ENCODE measurements at places on chromosomes 5 and 9. TPM values are rescaled to one million over a fixed set of nuclear protein-coding genes. Genes with fewer than 3 reads are reported as not detected.

- H3K4me3 ChIP-seq = no peak overlapping the region
- H3K27me3 ChIP-seq = no peaks in the 10 kb centered on the region
- DNase-seq = no peak
- H3K27ac ChIP-seq = no peak overlapping the region
- no peaks in the 10 kb centered on the region for H3K4me1 ChIP-seq
- H3K36me3 ChIP-seq = no peaks in the 10 kb centered on the region
These were observed 9.2 kb upstream of the FIBCD1 start for GRCh38 chr9:130948266-130948665.

GRCh38 chr5:141484641-141485311 is at the start of gene PCDHGC4:
Gene PCDHGC4, plus strand, starts transcription at chr5:141485030. Its CDS starts 144 bp downstream, at chr5:141485174.
- no peaks in the 10 kb centered on the region for H3K36me3 ChIP-seq
- H3K4me1 ChIP-seq = peaks cover 6% of the 10 kb centered on the region
- H3K27ac ChIP-seq = no peak within 1 kb of the TSS
- no peaks in the 10 kb centered on the region for H3K27me3 ChIP-seq
- DNase-seq = no peak
- H3K4me3 ChIP-seq = peak within 1 kb of the TSS; percentile 15

DNA sequence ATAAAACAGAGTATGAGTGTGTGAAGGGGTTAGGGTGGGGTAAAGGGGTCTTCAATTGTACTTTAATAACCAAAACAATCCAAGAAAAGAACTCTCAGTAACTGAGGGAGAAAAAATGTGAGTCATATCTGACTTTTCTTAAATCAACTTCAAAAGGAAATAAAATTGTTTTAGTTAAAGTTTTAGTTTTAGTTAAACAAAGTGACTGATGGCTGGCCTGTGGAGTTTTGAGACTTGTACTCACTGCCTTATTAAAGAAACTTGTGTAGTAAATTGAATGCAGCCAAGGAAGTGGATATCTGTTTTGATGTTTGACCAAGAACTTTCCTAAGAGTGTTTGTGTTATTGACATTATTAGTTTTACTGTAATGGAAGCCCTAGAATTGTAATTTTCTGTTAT is 2032.6 kb downstream of the MAT2B start:
- no peaks in the 10 kb centered on the region for H3K4me1 ChIP-seq
- H3K36me3 ChIP-seq = no peaks in the 10 kb centered on the region
- no peak for DNase-seq
- H3K4me3 ChIP-seq = no peak overlapping the region
- H3K27me3 ChIP-seq = no peaks in the 10 kb centered on the region

DNA sequence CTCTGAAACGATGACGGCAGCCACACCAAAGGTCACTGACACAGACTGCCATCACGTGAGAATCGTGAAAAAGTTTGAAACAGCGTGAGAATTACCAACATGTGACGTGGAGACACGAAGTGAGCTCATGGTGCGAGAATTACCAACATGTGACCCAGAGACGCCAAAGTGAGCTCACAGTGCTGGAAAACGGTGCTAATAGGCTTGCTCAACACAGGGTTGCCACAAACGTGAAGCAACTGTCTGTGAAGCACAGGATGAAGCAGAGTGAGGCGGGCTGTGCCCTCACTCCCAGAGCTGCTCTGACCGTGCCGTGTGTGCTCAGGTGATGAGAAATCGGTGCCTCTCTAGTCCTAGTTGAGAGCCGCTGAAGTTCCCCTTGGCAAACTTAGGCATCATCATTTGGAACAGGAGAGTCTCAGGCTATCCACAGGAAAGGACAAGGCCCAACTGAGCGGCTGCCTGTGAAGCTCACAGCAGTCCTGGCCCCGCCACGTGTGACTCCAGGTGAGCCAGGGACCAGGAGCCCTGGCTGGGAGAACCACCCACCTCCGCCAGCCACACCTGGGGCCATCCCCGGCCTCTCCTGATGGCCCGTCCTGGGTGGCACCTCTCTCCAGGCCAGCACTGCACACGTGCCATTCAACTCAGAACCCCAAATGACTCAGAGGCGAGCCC is 29.8 kb upstream of the SLC6A3 start:
- H3K4me1 ChIP-seq = no peaks in the 10 kb centered on the region
- no peak overlapping the region for H3K27ac ChIP-seq
- DNase-seq = no peak
- H3K4me3 ChIP-seq = no peak overlapping the region
- H3K36me3 ChIP-seq = no peaks in the 10 kb centered on the region

GRCh38 chr9:135448663-135449100 is 30.9 kb upstream of the PPP1R26 start:
- no peak overlapping the region for H3K4me3 ChIP-seq
- no peak overlapping the region for H3K27ac ChIP-seq
- peaks cover 3% of the 10 kb centered on the region for H3K27me3 ChIP-seq
- DNase-seq = no peak

- no peak overlapping the region for H3K27ac ChIP-seq
- H3K4me3 ChIP-seq = no peak overlapping the region
- H3K36me3 ChIP-seq = no peaks in the 10 kb centered on the region
- no peaks in the 10 kb centered on the region for H3K4me1 ChIP-seq
- peak; percentile 32 for DNase-seq
These were observed 503.6 kb upstream of the PAPPA start for GRCh38 chr9:115649991-115650472.

GRCh38 chr5:137129886-137130680 is 369.0 kb downstream of the SPOCK1 start:
- H3K36me3 ChIP-seq = no peaks in the 10 kb centered on the region
- no peaks in the 10 kb centered on the region for H3K4me1 ChIP-seq
- H3K4me3 ChIP-seq = no peak overlapping the region
- H3K27me3 ChIP-seq = no peaks in the 10 kb centered on the region

DNA sequence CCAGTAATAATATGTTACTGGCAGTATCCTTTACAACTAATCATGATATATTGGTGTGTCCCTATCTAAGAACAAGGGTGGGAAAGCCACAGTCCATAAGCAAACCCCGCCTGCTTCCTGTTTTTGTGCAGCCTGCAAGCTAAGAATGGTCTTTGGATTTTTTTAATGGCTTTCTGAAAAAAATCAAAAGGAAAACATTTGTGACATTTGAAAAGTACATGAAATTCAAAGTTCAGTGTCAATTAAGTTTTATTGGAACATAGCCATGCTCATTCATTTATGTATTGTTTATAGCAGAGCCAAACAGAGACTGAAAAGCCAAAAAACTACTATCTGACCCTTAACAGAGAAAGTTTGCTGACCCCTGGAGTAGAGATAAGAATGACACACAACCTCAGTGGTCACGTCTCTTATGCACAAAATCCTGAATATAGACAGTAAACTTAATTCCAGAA is 12.8 kb upstream of the TMEM245 start:
- no peak overlapping the region for H3K27ac ChIP-seq
- no peak for DNase-seq
- H3K4me3 ChIP-seq = no peak overlapping the region
- H3K36me3 ChIP-seq = no peaks in the 10 kb centered on the region
- H3K4me1 ChIP-seq = no peaks in the 10 kb centered on the region

DNA sequence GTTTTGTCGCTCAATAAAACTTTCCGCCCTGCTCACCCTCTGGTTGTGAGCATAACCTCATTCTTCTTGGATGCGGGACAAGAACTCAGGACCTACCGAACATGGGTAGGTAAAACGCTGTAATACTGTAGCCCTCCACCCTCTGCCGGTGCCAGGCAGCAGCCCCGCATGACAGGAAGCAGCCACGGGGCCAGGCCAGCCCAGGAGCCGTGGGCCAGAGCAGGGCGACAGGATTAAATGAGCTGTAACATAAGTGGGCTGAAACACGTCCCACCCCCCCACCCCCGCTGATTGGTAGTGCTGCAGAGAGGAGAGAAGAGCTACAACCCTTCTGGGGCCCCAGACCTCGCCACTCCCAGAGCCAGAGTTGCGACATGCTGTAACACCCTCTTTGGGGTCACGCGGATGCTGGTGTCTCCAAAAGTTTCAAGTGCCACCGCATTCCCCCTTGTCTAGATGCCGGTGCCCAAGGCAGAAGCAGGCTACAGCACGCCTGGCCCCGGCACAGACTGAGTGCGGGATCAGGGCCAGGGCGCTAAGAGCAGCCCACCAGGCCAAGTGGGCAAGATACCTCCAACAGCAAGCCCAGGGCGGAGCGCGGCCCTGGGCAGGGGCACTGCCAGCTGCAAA is 81.8 kb downstream of the FBXW11 start:
- peak; percentile 72 for DNase-seq
- H3K36me3 ChIP-seq = no peaks in the 10 kb centered on the region
- no peaks in the 10 kb centered on the region for H3K4me1 ChIP-seq
- H3K27ac ChIP-seq = peak overlapping the region; percentile 64

DNA sequence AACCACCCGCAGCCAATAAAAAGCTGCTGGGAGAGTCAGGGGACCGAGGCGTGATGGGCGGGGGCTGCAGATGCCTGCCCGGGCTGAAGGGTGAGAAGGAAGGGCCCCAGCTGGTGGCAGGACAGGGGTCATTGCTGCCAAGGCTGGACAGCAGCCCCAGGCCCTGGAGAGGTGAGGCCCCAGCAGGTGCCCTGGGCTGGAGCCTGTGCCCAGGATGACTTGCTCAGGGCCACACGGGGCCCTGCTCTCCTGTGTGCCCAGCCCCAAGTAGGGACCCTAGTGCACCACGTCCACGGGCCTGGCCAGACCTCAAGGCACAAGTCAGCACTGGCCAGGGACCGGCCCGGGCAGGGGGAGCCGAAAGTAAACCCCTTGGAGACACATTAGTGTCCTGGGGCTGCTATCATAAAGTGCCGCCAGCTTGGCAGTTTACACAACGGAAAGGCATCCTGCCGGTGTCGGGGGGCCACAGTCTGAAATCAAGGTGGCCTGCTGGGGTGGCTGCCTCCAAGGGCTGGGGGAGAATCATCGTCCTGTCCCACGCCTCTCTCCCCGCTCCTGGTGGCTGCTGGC is 22.0 kb downstream of the LHX3 start:
- no peak overlapping the region for H3K27ac ChIP-seq
- no peak for DNase-seq
- H3K4me1 ChIP-seq = no peaks in the 10 kb centered on the region
- no peak overlapping the region for H3K4me3 ChIP-seq

GRCh38 chr5:87784311-87784710 is 371.6 kb upstream of the CCNH start:
- H3K27me3 ChIP-seq = peaks cover 22% of the 10 kb centered on the region
- no peak overlapping the region for H3K4me3 ChIP-seq
- no peak for DNase-seq
- H3K27ac ChIP-seq = no peak overlapping the region

- peak overlapping the region; percentile 84 for H3K27ac ChIP-seq
- peak; percentile 67 for DNase-seq
- H3K27me3 ChIP-seq = no peaks in the 10 kb centered on the region
- H3K4me3 ChIP-seq = no peak overlapping the region
These were observed 68.5 kb downstream of the SECISBP2 start for GRCh38 chr9:89386797-89387196.

- no peaks in the 10 kb centered on the region for H3K27me3 ChIP-seq
- no peak for DNase-seq
- H3K4me3 ChIP-seq = no peak overlapping the region
- no peaks in the 10 kb centered on the region for H3K4me1 ChIP-seq
- H3K27ac ChIP-seq = no peak overlapping the region
These were observed 259.9 kb upstream of the TARS1 start for GRCh38 chr5:33180900-33181299.

GRCh38 chr9:72309364-72310133 is 55.5 kb downstream of the ZFAND5 start:
- H3K27me3 ChIP-seq = no peaks in the 10 kb centered on the region
- H3K36me3 ChIP-seq = no peaks in the 10 kb centered on the region
- DNase-seq = no peak

DNA sequence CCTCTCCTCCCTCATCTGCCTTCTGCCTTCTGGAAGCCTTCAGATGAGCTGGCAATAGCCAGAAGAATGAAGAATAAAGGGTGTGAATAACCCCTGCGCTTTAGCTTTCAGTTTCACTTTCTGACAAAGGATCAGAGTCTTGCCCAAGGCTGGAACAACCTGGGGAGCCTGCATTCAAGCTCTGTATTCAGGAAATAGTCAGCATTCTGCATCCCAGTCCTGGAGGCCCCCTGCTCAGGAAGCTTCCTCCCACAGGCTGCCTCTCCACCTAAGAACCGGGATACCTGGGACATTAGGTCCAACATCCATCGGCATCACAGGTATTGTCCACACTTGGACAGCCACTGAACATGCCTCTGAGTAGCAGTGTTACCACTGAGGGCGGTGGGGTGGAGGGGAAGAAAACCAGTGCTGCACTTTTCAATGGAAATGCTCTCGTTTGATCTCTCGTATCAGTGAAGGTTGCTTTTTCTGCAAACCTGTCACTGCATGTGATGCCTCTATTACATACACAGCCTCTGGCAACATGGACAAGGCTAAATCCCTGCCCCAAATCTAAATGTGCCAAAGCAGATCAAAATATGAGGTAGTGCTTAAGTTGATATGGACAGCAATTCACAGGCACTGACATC is 39.8 kb upstream of the ACO1 start:
- H3K27me3 ChIP-seq = no peaks in the 10 kb centered on the region
- DNase-seq = no peak
- H3K27ac ChIP-seq = no peak overlapping the region
- no peaks in the 10 kb centered on the region for H3K36me3 ChIP-seq

DNA sequence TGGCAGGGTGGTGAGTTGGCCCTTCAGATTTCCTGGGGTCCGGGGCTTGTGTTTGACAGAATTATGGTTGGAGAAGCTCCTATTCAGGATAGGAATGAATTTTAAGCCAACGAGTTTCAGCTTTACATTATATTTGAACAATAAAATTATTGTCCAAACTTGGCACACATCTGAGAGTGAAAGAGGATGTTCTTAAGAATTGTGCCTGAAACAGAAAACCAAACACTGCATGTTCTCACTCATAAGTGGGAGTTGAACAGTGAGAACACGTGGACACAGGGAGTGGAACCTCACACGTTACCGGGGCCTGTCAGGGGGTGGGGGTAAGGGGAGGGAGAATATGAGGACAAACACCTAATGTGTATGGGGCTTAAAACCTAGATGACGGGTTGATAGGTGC is 111.8 kb upstream of the ACTBL2 start:
- no peak overlapping the region for H3K4me3 ChIP-seq
- no peak for DNase-seq
- no peaks in the 10 kb centered on the region for H3K4me1 ChIP-seq
- no peaks in the 10 kb centered on the region for H3K36me3 ChIP-seq
- H3K27me3 ChIP-seq = no peaks in the 10 kb centered on the region

DNA sequence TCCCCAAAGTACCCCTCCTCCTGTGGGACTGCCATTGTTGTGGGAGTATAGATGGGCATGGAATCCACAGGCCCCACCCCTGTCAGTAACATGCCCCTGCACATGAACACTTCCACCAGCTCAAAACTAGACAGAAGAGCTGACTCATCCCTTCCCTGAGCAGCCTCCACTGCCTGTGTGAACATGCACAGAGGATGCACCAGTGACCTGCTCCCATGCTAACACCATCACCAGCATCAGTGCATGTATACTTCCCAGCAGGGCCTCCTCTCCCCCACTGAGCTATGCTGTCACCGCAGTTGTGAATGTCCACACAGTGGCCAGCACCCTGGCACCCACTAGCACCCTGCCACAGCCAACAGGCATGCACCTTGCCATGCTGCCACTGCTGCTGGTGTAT is 939.8 kb downstream of the EFNA5 start:
- no peaks in the 10 kb centered on the region for H3K27me3 ChIP-seq
- DNase-seq = no peak
- no peak overlapping the region for H3K4me3 ChIP-seq
- H3K27ac ChIP-seq = no peak overlapping the region
- no peaks in the 10 kb centered on the region for H3K36me3 ChIP-seq

GRCh38 chr5:74319076-74319475 is 321.5 kb downstream of the ENC1 start:
- no peaks in the 10 kb centered on the region for H3K27me3 ChIP-seq
- no peak overlapping the region for H3K27ac ChIP-seq
- no peaks in the 10 kb centered on the region for H3K4me1 ChIP-seq
- DNase-seq = no peak
- H3K36me3 ChIP-seq = no peaks in the 10 kb centered on the region

NR5A1 gene
- not detected for total RNA-seq

CDC20B gene
- not detected for total RNA-seq

INSL4 gene
- total RNA-seq = not detected

SPATA31D1 gene
- not detected for total RNA-seq

CA9 gene
- 5.0 TPM for total RNA-seq

CKMT2 gene
- 5.3 TPM for total RNA-seq
